Endodermal cell (in vitro differentiated cells): ENCODE measurements at places on chromosomes 6 and 20. TPM values are rescaled to one million over a fixed set of nuclear protein-coding genes. Genes with fewer than 3 reads are reported as not detected.

- H3K36me3 ChIP-seq: peaks cover 31% of the 10 kb centered on the region
- no peak for DNase-seq
- H3K27ac ChIP-seq: no peak overlapping the region
- H3K4me3 ChIP-seq: no peak overlapping the region
- peaks cover 11% of the 10 kb centered on the region for H3K4me1 ChIP-seq
These were observed 8.2 kb downstream of the CDC25B start for GRCh38 chr20:3804254-3804751.

DNA sequence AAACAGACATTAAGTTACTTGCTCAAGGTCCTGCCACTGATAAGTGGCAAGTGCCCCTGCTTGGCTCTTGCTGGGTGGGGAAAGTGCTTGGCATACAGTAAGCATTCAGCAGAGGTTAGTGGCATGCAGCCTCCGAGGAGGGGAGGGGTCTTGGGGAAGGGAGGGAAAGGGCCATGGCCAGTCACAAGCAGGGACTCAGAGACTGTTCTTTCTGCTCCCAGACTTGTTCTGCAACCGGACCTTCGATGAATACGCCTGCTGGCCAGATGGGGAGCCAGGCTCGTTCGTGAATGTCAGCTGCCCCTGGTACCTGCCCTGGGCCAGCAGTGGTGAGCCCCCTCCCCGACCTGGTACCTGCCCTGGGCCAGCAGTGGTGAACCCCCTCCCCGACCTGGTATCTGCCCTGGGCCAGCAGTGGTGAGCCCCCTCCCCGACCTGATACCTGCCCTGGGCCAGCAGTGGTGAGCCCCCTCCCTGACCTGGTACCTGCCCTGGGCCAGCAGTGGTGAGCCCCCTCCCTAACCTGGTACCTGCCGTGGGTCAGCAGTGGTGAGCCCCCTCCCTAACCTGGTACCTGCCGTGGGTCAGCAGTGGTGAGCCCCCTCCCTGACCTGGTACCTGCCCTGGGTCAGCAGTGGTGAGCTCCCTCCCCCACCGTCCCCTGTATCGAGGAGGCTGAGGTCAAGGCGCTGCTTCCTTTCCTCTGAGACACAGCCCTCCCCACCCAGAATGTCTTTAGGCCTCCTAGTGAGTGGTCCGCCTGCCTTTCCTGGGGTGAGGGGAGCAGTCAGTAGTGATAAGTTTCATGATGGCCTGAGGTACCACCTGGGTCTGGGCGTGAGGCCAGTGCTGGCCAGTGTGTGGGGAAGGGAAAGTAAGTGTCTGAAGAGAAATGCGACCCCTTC is 8.9 kb downstream of the GLP1R start:
- H3K27me3 ChIP-seq: peaks cover 28% of the 10 kb centered on the region
- H3K27ac ChIP-seq: no peak overlapping the region
- no peak for DNase-seq

DNA sequence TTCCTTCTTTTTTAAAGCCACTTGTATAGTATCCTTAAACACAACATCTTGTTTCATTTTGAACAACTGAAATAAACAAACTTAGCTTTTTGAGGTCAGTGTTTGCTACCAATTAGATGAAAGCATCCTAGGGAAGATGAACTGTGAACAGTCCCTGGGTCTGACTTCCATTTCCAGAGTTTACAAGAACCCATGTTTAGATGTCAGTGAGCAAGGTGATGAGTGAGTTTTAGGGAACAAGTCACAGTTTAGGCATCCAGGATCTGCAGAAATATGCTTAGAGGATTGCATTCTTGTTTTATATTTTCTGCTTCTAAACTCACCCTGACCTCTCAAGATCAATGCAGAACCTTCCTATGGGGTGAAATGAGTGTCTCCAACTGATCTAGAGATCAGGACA is 3.0 kb downstream of the ZC2HC1B start:
- DNase-seq: no peak
- peaks cover 34% of the 10 kb centered on the region for H3K36me3 ChIP-seq
- no peak overlapping the region for H3K27ac ChIP-seq
- H3K4me1 ChIP-seq: no peaks in the 10 kb centered on the region
- H3K27me3 ChIP-seq: no peaks in the 10 kb centered on the region
- H3K4me3 ChIP-seq: no peak overlapping the region

DNA sequence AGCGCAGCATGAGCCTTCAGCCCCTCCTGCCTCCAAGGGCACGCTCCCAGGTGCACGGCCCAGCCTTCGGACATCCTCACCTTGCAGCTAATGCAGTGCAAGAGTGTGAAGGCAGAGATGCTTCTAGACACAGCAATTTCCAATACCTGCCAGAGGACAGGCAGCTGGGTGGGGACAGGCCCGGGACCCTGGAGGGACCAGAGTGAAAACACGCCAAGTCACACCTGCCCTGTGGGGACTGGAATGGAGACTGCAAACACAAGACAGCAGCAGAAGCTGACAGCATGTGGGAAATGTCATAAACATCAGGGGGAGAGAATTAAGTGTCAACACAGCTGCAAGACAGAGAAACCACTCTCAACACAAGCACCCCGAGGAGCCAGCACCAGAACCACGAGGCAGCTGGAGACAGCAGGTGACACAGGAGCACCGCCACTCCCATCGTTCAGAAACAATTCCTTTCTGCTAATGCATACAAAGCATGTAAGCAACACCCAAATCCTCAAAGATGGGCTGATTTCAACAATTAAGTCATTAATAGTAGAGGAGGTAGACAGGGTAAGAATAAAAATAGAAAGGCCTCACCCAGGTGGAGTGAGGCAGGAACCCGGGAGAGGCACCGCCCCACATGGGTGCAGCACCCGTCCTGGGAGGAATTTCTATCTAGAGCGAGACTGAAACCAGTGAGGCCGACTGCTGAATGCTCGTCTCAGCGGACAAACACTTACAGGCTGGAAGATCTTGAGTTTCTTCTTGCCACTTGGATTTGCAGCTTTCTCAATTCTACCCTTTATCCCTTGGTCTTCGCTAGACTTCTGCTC is 17.1 kb downstream of the DIDO1 start:
- no peak overlapping the region for H3K27ac ChIP-seq
- no peaks in the 10 kb centered on the region for H3K27me3 ChIP-seq
- peaks cover 99% of the 10 kb centered on the region for H3K36me3 ChIP-seq
- no peak for DNase-seq

- no peaks in the 10 kb centered on the region for H3K27me3 ChIP-seq
- DNase-seq: no peak
- peaks cover 100% of the 10 kb centered on the region for H3K36me3 ChIP-seq
- no peak overlapping the region for H3K27ac ChIP-seq
- H3K4me1 ChIP-seq: no peaks in the 10 kb centered on the region
These were observed 21.4 kb upstream of the MAPRE1 start for GRCh38 chr20:32798046-32798981.

GRCh38 chr6:136284909-136285308 is 4.7 kb downstream of the BCLAF1 start:
- H3K4me1 ChIP-seq: no peaks in the 10 kb centered on the region
- H3K27ac ChIP-seq: no peak overlapping the region
- peak overlapping the region; percentile 31 for H3K4me3 ChIP-seq
- no peak for DNase-seq

The DNAH8 gene
- total RNA-seq: not detected in 3 replicates

The OLIG3 gene
- total RNA-seq: not detected in 2 replicates
